ENCODE measurements at places on chromosomes 7 and 10. TPM values are rescaled to one million over a fixed set of nuclear protein-coding genes. Genes with fewer than 3 reads are reported as not detected.

DOCK4 gene
- 6.3 TPM for total RNA-seq

NYAP1 gene
- 0.23 TPM for total RNA-seq

SFXN2 gene
- 2.2 TPM for total RNA-seq

PIK3AP1 gene
- total RNA-seq: not detected

LRRC4 gene
- 0.38 TPM for total RNA-seq

UBE2D1 gene
- 18.5 TPM for total RNA-seq

CCDC146 gene
- total RNA-seq: 0.92 TPM

GRID2IP gene
- total RNA-seq: not detected

PHYHIPL gene
- 0.06 TPM for total RNA-seq

PDIA4 gene
- total RNA-seq: 304 TPM

GSTO2 gene
- 0.38 TPM for total RNA-seq

MCU gene
- 37.1 TPM for total RNA-seq

PLEKHS1 gene
- not detected for total RNA-seq

NUTM2B gene
- 0.58 TPM for total RNA-seq

STEAP1 gene
- 33.7 TPM for total RNA-seq

IDE gene
- 25.3 TPM for total RNA-seq

WDR86 gene
- total RNA-seq: not detected

HMX3 gene
- total RNA-seq: not detected

EGR2 gene
- total RNA-seq: 0.13 TPM

PTER gene
- 5.8 TPM for total RNA-seq

GNGT1 gene
- not detected for total RNA-seq

C1GALT1 gene
- total RNA-seq: 555 TPM

NPSR1 gene
- not detected for total RNA-seq

ZNF488 gene
- total RNA-seq: not detected
